ENCODE measurements at places on chromosomes 1 and 21. TPM values are rescaled to one million over a fixed set of nuclear protein-coding genes. Genes with fewer than 3 reads are reported as not detected.

The GUCA2B gene
- total RNA-seq = not detected

The AMY1B gene
- not detected for total RNA-seq

The ATP6V1G3 gene
- total RNA-seq = not detected

The MEX3A gene
- 5.1 TPM for total RNA-seq

The SLC45A1 gene
- total RNA-seq = 3.0 TPM

The LCE3D gene
- not detected for total RNA-seq

The CELA2A gene
- not detected for total RNA-seq

The USH2A gene
- not detected for total RNA-seq

The HES2 gene
- total RNA-seq = 0.15 TPM

The PTAFR gene
- 0.34 TPM for total RNA-seq
